ENCODE measurements at places on chromosomes 1 and 21. TPM values are rescaled to one million over a fixed set of nuclear protein-coding genes. Genes with fewer than 3 reads are reported as not detected.

Gene GNAT2
- 0.33 TPM for total RNA-seq

Gene PAQR6
- 0.22 TPM for total RNA-seq

Gene PRKCZ
- total RNA-seq: 8.2 TPM

Gene SESN2
- 67.0 TPM for total RNA-seq
